CD4-positive, CD25-positive, alpha-beta regulatory T cell (primary cell): ENCODE measurements at places on chromosomes 3 and 15.
A peak's percentile ranks its signal among the peaks of the same experiment; 100 is the strongest.

- no peak for DNase-seq
Observed at GRCh38 chr3:61173676-61174075, 77.6 kb downstream of the FHIT start.

DNA sequence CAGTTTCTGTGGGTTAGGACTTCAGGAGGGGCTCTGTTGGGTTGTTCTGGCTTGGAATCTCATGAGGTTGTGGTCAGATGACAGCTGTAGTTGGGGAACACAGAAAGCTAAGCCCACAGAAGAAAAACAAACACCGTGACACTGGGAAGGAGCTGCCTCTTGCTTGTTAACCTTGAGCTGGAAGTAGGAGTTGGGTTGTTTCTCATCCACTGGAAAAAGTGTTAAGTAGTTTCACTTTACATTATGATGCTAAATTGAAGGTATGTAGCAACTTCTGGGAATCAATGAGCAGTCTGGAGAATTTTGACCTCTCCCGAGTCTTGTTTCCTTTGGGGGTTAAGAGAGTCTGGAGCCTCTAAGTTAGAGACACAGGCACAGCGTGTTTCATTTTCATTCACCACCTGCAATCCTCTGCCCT lies 20.4 kb downstream of the HACD3 start:
- DNase-seq, result no peak

DNA sequence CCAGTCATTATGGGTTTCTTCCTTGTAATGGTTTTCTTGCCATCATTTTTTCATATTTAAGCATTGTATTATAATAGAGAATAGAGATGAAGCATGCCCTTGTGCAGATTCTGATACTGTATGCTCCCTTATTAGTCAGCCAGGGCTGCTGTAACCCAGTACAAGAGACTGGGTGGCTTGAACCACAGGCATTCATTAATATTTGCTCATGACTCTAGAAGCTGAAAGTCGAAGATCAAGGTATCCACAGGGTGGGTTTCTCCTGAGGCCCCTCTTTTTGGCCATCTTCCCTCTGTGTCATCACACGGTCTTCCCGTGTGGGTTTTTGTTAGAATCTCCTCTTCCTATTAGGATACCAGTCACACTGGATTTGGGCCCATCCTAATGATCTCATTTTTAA lies 74.5 kb downstream of the FOXP1 start:
- no peak for DNase-seq

DNA sequence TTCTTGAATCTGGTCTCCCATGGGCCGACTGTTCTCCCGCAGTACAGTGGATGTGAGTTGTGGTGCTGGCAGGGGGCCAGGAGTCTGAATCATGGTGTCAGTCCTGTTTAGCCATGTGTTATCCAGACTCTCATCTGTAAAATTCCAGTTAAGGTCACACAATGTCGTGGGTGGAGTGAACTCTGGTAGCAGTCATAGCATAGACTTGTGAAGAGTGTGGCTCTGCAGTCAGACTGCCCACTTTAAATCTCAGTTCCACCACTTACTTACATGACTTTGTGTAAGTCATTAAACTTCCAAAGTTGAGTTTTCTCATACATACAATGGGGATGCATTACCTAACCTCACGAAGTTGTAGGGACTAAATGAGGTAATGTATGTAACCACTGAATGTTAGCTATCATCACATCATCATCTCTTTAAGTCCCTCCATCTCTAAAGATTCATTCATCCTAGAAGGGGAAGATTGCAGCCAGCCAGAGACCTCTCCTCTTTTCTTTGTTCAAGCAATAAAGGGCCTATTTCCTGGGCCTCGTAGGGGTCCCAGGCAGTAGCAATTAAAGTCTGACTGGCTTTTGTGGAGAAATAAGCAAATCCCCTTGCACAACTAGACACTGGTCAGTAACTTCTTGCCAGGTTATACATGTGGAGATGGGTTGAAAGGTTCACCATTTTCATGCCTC lies 93.9 kb downstream of the PCCB start:
- DNase-seq, result peak; percentile 4

DNA sequence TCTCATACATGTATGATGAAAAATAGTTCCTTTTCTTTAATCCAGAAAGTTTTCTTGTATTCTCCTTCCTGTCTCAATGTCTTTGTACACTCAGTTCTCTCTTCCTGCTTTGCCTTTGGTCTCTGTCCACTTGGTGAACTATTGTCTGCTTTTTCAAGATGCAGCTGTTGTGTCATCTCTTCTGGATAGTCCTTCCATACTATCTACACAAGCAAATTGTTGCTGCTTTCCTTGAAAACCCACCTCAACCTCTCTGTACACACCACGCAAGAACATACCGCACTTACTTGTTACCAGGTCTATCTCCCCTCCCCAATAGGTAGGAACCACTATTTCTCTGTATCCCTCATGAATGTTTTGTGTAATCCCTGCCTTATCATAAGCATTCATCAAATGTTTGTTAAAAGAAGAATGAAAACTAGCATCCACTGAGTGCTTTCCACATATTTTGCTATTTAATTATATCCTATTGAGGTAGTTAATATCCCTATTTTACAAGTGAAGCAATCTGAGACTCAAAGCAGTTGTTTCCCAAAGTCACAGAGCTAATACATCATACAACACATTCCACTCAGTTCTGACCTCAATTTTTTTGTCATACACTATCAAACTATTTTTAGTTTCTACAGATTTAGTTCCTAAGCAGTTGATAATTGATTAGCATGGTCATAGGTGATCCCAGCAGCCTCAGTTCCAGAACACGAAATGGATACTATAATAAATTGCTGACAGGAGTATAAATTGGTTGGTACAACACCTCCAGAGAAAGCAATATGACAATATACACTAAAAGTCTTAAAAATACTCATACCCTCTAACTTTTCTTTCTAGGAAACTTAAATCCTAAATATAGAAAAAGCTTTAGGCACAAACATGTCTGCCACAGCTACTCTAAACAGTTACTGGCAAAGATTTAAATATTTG lies 19.6 kb downstream of the HACL1 start:
- DNase-seq, result no peak

- no peak for DNase-seq
Observed at GRCh38 chr3:149095487-149095886, 9.2 kb upstream of the HLTF start.

DNA sequence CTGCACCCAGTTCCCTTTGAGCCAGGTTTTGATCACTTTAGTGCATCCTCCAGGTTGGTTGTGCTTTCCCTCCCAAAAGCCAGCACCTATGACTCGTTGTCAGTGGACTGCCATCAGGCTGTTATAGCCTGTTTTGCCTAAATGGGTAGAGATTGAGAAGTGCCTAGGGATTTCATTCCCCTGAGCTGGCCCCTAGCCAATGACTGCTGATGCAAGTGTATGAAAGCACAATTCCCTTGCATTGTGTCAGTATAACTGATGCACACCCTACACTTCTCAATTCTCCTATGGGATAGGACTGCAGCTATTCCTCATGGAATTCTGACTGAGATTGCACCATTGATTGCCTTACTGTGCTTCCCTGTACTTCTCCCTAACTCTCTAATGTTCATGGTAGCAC lies 102.1 kb upstream of the ARPP21 start:
- DNase-seq, result no peak

- DNase-seq, result no peak
Observed at GRCh38 chr3:9149566-9149965, 99.9 kb downstream of the SRGAP3 start.

DNA sequence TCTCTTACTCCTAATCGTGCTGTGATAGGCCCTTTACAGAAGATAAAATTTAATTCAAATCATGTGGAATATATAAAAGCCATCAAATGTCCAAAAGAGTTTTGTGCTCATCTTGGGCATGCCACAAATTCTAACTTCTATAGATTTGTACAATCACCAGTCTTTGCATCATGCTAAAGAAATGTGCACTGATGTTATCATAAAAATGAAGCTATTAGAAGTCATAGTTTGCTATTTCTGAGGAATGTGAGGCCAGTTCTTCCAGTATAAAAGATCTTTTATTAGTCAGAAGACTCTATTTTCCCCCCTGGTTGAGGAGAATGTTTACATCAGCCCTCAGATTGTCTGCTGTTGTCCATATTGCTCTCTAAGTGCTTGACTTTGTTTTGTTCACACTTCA lies 2.1 kb upstream of the ANXA2 start:
- no peak for DNase-seq

DNA sequence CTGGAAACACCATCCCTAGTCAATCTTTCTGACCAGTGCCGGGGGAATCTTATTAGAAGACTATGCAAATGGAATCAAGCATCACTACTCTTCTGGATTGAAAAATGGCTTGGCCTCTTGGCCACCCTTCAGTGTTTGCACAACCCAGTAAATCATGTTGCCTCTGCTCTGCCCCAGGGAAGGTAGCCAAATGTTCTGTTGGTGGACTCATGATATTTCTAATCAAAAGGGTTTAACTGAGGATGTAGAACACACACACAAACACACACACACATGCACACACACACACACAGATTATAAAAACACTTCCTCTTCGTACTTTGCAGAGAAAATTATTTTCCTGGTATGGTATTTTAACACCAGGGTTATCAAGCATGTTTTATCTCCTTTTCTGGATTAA lies 7.9 kb downstream of the RBP2 start:
- no peak for DNase-seq

DNA sequence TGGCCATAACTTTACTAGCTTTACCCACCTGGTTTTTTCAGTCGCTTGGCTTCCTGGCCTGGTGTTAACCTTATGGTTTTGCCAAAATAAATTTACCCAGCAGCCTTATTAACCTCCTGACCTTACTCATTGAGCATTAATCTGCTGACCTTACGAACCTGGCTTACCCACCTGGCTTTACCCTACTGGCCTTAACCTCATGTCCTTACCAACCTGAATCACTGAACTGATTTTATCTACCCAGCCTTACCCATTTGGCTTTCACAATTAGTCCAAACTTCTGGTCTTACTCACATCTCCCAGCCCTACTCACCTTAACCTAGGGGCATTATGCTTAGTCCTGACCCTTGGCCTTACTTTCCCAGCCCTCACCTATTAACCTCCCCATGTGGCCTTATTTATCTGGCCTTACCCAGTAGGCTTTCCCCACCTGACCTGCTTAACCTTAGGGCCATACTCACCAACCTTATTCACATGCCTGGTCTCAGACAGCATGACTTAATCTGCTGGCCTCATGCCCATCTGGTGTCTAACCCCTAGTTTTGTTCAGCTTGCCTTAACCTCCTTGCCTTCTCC lies 93.4 kb downstream of the IL12A start:
- DNase-seq, result no peak

- no peak for DNase-seq
Observed at GRCh38 chr3:3446251-3446650, 266.8 kb upstream of the CRBN start.

DNA sequence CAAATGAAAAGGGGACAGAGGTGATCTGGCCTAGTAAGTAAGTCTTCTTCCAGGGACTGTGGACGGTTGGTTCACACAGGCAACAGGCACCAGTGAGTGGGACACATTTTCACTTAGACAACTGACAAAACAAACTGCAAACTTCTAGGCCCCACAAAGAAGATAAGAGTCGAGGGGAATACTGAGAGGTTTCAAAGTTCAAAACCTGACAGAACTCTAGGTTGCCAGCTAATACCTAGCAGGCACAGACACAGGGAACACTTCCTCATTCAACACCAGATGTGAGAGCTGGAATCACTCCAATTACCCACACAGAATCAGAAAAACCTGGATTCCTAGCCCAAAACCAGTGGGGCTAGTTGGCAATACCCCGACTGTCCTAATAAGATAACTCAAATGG lies 621.7 kb downstream of the ZPLD1 start:
- DNase-seq, result no peak

DNA sequence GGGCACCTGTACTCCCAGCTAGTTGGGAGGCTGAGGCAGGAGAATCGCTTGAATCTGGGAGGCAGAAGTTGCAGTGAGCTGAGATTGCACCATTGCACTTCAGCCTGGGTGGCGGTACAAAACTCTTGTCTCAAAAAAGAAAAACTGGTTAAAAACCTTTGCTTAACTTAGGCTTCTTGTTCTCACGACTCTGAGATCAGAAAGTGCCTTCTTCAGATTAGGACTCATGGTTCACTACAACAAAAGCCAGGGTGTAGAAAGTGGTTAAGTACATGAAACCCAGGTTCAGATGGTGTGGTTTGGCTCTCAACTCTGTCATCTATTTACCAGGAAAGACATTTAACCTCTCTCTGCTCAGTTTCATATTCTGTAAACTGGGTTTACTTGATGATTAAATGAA lies 168.4 kb downstream of the TUSC7 start:
- DNase-seq, result no peak

DNA sequence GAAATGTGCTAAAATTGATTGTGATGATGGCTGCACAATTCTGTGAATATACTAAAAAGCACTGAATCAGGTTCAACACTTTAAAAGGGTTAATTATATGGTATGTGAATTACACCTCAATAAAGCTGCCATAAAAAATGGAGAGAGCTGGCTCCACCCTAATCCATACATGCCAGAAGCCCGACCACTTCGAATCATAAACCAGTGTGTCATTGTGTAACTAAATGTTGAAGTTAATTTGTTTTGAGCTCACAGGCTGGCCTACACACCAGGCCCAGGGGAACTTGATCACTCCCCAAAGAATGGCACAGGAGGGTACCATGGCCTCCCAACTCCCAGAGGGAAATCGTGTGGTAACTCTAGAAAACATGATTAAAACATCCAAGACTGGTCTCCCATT lies 14.0 kb downstream of the PLCD1 start:
- DNase-seq, result no peak

GRCh38 chr3:45712434-45713110 lies 23.4 kb downstream of the SACM1L start:
- DNase-seq, result no peak

DNA sequence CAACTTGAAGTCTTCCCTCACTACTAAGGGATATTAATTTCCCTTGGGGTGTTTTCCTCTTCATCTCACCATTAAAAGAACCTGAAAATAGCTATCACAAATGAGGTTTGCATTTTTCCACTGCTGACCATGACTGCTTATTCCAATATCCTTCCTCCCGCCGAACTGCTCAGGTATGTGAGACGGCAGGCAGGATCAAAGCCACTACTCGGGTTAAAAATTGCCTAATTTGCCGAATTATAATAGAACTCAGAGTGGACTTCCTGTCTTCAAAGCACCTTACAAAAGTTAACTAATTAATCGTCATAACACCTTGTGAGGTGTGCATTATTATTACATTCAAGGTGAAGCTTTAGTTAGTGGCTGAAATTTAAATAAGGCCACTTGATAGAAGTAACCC lies 655.2 kb upstream of the ADAMTS9 start:
- DNase-seq, result no peak

- DNase-seq, result no peak
Observed at GRCh38 chr15:80931721-80932512, 57.7 kb downstream of the MESD start.

GRCh38 chr15:45456212-45457106 lies 66.1 kb downstream of the SLC30A4 start:
- peak; percentile 48 for DNase-seq

DNA sequence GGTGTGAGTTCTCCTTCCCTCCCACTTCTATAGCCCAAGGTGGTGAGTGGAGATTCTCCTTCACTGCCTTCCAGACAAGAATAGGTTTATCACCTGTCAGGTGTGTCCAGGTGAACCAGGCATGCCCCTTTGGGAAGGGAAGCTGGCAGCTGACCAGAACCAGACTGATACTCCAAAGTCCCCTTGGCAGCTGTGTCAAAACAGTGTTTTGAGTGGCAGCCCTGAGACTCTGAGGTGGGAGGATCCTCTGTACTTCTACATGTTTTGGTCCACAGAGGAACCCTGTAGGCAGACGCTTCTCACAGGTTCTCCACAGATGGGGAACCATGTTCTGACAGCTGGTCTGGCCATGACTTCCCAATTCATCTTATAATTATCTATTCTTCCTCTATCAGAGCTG lies 30.1 kb downstream of the ISL2 start:
- DNase-seq, result no peak
